ENCODE measurements at places on chromosomes 4 and X.

DNA sequence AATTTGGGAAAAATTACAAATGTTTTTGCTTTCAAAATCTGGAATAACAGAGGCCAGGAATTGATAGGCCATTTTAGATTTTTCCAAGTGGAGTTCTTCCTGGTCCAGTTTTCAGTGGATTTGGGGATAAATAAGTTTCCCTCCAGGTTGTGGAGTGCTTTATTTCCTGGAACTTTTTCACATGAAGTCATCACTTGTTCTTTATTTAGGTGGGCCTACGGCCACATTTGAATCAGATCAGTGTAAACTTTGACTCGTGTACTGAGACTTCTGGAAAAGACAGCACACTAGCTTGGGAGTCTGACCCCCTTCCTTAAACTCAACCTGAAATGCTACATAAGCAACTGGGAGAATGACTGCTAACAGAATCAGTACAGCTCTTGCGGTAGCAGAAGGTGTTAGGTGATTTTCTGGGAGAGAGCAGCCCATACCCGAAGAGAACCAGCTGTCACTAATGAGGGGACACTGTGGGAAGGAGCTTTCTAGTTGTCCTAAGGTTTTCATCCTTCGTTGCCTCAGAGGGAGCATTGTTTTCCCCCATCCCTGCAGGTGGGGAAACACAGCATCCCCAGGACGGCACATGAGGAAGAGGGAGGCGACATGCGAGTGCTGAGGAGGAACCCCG is 235.2 kb upstream of the FAT1 start:
- no peak for DNase-seq

DNA sequence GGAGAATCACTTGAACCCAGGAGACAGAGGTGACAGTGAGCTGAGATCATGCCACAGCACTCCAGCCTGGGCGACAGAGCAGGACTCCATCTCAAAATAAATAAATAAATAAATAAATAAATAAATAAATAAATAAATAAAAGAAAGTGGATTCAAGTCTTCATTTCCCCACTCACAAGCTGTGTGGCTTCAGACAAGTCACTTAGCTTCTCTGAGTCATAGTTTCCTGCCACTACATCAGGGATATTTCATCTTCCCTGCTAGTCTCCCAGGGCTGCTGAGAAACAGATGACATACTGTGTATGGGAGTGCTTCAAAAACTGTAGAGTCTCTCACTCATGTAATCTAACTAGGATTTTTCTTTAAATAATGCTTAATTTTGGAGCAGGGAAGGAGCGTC is 37.2 kb downstream of the TBC1D9 start:
- DNase-seq = no peak

- DNase-seq = no peak
These were observed 1441.6 kb upstream of the PCDH7 start for GRCh38 chr4:29278585-29278984.

GRCh38 chrX:97155816-97156215 is 272.1 kb downstream of the RPA4 start:
- no peak for DNase-seq

- DNase-seq = no peak
These were observed 121.7 kb downstream of the TEX13A start for GRCh38 chrX:105098812-105099211.

All from activated CD8-positive, alpha-beta memory T cell treated with anti-CD3 and anti-CD28 coated beads for 1 hour (primary cell).